Right forelimb (tissue), 1 donor: ENCODE measurements at places on chromosomes 2 and 18.

GRCh38 chr2:137123226-137123625 lies 357.9 kb downstream of the THSD7B start:
- DNase-seq, result no peak

DNA sequence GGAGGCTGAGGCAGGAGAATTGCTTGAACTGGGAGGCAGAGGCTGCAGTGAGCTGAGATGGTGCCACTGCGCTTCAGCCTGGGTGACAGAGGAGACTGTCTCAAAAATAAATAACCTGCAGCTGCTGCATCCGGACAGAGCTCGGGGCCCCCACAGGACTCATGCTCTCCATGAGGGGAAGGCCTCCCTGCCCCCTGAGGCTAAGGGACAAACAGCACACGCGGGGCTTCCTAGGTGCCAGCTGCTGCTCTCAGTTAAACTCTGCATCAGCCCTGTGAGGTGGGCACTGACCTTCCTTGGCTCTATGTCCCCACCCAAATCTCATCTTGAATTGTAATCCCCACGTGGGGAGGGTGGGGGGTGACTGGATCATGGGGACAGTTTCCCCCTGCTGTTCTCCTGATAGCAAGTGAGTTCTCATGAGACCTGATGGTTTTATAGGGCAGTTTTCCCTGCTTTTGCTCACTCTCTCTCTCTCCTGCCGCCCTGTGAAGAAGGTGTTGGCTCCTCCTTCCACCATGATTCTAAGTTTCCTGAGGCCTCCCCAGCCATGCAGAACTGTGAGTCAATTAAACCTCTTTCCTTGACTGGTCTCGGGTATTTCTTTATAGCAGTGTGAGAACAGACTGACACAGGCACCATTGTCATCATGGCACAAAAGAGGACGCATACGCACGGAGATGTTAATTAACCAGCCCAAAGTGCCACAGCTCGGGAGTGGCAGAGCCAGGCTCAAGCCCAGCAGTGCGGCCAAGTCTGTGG lies 49.9 kb upstream of the TAF1B start:
- no peak for DNase-seq

GRCh38 chr18:49768051-49768391 lies 45.3 kb downstream of the ACAA2 start:
- peak; percentile 75 for DNase-seq

DNA sequence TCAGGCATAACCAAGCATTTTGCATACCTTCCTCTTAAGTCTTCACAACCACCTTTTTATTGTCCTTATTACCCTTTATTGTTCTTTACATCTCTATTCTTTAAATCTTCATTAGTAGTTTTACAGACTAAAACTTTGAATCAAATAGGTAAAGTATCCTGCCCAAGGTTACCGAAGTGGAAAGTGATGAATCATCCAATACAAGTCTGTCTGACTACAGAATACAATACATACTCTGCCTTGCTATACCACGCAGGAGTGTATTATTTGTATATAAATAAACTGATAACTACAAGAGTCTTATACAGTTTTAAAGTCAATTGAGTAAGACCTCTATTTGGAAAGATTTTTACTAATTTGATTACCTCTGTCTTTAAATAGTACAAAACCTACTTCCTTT lies 196.0 kb downstream of the ZEB2 start:
- no peak for DNase-seq

- DNase-seq, result peak; percentile 55
These were observed at the start of gene GRB14 for GRCh38 chr2:164620873-164621763. Gene GRB14, minus strand, starts transcription at chr2:164621482. Its CDS starts 173 bp downstream, at chr2:164621309.

GRCh38 chr2:16438613-16439321 lies 226.9 kb downstream of the CYRIA start:
- DNase-seq, result no peak

DNA sequence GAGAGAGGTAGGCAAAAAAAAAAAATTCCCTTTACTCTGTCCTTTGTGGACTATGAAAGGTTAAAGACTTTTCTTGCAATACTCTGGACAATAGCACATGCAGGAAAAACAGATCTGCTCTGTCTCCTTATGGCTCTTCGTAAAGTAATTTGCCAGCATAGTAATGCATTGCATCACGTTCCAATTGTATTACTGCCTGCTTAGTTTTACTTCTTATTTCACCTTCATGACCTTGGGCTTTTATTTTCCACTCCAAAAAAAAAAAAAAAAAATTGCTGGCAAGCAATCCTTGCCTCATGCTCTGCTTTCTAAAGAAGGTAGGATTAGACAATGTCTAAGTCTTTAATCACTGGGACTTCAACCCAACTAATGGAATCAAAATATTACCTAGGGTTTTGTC lies 1802.7 kb downstream of the SUCLG1 start:
- no peak for DNase-seq

DNA sequence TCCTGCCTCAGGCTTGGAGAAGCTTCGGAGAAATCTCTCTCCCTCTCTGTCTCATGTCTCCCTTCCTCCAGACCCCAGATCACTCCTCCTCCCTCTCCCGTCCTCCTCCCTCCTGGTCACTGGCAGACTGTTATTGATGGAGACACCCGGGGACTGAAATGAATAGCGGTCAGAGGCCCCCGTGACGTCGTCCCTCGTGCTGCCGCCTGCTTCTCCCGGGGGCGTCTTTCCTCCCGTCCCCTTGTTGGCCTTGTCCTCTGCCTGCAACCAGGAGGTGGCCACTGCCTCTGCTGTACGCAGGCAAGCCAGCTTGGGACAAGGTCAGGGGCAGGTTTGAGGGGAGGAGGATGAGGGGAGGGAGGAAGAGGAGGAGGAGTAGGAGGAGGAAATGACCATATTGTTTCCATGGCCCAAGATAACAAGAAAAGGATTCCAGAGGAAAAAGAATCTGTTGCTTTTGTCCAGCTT lies 78.2 kb downstream of the CELF4 start:
- DNase-seq, result no peak

DNA sequence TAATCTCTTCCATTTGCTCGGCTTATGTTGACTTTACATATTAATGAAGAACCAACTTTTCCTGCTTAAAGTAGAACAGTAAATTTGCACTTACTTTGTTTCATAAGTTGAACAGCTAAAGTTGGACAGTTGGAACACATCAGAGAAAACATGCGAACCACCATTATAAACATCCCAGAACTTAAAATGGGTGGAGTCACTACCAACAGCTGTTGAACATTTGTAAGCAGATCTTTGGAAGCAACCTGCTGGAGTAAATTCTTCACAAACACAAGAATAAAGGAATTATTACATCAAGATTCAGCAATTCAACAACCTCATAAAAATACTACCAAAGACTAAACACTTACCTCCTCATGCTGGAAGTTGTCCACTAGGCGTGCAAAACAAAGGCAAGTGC lies 96.4 kb upstream of the DNER start:
- no peak for DNase-seq

DNA sequence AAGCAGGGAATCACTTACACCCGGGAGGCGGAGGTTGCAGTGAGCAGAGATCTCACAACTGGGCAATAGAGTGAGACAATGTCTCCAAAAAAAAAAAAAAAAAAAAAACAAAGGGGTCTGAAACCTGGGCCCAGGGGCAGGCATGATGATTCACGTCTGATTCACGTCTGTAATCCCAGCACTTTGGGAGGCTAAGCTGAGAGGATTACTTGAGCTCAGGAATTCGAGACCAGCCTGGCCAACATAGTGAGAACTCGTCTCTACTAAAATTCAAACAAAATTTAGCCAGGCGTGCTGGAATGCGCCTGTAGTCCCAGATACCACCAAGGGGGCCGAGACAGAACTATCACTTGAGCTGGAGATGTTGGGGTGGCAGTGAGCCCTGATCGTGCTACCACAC lies 30.3 kb downstream of the TEX44 start:
- DNase-seq, result no peak

- no peak for DNase-seq
These were observed 95.4 kb downstream of the MTA3 start for GRCh38 chr2:42663828-42664227.

DNA sequence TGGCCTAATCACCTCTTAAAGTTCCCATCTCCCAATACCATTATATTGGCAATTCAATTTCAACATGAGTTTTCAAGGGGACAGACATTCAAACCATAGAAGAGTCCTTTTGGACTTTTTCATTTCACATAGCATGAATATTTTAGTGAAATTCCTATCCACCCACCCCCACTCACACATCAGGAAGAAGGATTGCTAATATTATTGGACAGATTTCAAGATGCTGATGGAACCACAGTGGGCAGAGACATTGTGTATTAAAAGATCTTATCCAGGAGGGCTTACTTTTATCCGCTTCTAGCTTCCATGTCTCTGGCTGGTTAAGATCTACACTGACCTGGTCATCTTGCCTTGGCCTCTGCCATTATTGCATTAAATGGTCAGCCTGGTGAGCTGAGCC lies 297.4 kb upstream of the ACVR2A start:
- DNase-seq, result no peak

DNA sequence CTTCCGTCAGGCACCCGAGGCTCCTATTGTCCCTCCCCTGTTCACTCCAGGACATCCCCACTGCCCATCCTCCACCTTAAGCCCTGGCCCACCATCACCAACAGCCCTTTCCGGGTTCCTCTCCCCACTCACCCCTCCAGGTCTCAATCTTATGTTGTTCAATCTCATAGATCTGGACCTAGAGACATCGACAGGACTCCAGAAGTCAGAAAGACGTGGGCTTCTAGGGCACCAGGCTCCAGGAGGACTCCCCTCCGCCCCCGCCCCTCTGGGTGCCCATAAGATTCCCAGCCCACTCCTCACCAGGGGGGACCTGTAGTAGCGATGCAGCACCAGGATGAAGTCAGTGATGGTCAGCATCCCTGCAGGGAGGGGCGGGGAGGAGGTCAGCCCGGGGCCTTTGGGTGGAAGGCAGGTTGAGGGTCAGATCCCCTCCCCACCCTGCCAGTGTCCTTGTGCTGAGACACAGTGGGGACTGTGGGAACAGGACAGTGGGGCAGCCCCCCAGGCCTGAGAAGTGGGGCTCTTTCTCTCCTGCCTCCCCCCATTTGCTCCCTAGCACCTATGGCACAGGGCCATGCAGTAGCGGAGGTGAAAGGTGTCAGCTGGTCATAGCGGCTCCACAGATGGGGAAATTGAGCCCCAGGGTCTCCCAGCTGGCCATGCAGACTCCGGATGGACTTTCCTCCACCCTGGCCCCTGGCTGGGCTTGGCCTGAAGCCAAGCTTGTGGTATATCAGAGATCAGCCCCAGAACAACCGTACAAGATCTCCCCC lies 3.7 kb downstream of the PRKAG3 start:
- DNase-seq, result no peak

DNA sequence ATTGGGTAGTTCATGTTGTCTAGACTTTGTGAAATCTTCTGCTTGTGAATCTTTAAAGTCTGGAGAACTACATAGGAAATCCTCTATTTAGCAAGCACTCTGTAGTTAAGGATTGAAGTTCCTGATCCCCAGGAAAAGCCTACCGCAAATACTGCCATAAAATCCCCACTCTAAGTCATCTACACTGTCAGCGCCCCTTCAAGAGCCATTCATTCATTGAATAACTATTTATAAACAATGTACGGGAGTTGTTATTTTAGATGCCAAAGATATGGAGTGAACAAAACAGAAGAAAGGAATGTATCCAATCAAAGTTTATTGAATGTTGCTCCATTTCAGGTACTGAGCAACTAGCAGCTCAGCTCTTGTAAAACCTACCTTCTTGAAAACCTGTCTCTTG lies 36.5 kb upstream of the SLC39A10 start:
- no peak for DNase-seq

DNA sequence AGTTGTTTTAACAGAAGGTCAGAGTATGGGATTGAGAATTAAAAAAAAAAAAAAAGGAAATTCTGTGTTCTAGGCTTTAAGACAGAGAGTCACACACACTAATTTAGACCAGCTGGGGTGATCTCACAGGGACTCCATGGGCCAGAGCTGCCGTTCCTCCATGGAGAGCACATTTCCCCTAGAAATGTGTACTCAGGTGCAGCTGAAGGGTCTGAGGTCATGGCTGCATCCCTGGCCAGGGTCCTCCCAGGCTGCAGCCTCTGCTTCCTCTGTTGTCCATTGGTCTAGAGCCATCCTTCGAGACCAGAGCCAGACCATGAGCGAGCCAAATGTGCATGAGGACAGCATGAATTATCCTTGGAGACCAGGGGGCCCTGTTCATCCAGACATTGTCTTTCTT lies 190.1 kb upstream of the TNP1 start:
- DNase-seq, result peak; percentile 58

DNA sequence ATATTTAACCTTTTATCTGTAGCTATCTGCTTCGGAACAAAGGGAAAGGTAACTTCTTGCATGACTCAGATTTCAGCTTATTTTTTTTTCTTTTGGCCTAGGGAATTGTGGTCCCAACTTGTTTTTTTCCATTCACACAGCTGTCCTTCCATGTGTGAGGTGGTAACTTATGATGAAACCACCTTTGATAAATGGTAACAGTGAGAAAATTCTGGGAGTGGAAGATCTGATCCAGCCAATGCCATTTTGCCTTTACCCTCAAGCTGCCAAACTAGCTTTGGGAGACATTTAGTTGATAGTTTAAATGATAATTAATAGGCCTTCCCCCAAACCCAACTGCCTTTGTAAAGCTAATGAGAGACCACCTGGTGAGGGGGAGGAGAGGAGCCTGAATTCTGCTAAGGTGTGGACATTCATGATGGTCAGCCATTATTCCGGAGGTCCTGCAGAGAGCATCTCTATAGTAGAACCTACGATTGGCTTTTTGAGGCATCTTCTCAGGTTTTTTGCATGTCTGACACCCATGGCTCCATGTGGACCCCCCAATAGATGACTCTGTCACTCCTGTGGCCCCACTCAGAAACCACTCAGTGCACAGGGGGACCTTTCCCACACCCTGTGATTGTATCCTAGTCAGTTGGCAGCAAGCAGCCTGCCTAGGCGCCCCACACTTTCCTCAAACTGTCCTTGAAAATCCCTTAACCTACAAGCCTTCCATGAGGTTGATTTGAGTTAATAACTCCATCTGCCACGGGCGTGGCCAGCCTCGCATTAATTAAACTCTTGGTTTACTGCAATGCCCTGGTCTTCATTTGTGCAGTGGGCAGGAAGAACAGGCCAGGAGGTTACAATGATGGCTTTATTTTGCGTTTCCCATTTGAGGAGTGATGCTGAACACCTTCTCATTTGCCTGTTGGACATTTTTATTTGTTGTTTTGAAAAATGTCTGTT lies 263.5 kb upstream of the PXDN start:
- no peak for DNase-seq

- no peak for DNase-seq
These were observed 163.4 kb downstream of the INHBB start for GRCh38 chr2:120509213-120509815.

DNA sequence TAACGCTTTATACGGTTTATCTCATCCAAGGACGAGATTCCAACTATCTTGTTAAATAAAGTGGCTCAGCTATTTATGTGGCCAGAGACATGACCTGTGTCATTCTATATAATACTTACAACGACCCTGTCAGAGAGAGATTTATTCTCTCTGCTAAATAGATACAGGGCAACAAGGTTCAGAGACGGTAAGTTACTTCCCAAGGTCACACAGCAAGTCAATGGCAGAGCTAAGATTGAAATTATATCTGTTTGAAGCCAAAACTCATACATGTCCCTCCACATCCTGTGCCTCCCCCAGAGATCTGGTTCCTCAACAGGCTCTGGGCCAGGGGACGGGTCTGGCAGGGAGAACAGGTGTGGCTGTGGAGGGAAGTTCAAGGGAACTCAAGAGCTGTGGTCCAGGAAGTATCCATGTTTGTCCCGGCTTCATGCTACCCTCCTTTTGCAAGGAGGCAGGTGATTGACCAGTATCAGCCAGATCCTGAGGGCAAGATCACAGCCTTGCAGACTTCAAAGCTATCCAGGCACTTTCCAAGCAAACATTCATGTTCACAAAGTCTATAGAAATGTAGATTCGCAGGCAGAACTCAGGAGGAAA lies 99.8 kb downstream of the CAPN13 start:
- DNase-seq, result no peak

- no peak for DNase-seq
These were observed 103.0 kb upstream of the STK39 start for GRCh38 chr2:168350380-168350779.

- no peak for DNase-seq
These were observed 279.2 kb downstream of the CYRIA start for GRCh38 chr2:16386431-16386830.
